ENCODE measurements at places on chromosomes 11 and 22.

GRCh38 chr22:39997939-39998726 lies 3.4 kb downstream of the FAM83F start:
- peak; percentile 92 for DNase-seq

DNA sequence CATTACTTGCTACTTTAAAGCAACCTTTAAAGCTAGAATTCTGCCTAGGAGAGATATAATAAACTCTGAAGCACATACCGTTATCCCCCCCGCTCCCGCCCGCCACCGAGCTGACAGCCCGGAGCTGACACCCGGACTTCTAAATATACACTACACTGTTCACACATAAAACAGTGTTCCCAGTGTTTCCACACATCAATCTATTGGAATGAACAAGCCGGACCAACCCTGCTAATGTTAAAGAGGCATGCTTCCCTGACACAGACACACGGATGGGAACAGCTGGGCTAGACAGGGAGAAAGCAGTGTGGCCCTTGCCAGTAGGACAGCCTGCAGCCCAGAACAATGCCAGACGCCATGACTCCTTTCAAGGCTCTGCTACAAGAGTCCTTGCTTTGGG lies 108.4 kb upstream of the CSNK2A3 start:
- no peak for DNase-seq

GRCh38 chr11:109819410-109819809 lies 273.8 kb upstream of the ZC3H12C start:
- DNase-seq = peak; percentile 16

DNA sequence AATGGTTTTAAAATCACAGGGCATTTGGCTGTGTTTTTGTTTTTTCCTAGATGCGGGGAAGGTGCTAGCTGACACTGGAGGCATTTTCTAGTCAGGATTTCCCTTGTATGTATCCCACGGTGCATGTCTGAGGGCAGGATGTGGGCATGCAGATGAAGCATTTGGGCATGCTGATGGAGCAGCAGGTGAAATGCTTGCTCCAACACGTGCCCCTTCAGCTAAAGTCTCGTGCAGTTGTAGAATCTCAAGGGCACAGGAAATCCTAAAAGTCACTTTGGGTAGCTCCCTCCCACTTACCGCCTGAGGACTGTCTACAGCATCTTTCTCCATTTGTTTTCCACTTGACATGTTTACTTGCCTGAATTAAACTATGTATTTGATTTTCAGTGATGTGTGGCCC lies 429.4 kb upstream of the B3GAT1 start:
- no peak for DNase-seq

DNA sequence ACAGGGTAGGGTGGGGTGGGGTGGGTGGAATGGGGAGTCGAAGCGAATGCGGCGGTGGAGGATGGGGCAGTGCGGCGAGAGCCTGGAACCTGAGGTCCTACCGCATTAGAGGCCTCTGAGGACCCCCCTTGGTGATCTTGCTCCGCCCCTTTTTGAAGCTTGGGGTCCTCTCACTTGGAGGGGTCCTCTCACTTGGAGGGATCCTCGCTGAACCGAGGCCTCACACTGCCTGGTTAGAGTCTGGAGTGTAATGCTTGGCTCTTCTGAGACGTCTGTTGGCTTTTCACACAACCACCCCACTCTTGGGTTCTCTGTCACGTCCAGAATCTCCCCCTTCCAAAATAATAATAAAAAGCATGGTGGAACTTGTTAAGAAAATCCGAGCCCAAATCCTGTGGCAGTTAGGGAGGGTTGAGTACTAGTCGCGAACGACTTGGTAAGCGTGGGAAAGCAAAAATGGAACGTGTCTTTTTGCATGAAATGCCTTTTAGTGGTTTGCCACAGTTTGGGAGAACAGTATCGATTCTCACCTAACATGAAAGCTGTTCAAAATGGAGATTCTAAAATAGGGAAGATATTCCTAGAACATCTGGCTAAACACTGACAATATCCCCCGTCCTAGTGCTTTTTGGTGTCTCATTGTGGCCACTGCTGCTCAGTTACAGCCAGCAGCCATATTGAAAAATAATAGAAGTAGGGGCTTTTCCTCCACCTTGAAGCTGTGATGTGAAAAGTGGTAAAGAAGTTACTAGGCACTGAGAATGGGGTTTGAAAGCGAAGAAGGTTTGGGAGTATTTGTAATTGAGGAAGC lies 822 bp downstream of the RBX1 start:
- DNase-seq = no peak

DNA sequence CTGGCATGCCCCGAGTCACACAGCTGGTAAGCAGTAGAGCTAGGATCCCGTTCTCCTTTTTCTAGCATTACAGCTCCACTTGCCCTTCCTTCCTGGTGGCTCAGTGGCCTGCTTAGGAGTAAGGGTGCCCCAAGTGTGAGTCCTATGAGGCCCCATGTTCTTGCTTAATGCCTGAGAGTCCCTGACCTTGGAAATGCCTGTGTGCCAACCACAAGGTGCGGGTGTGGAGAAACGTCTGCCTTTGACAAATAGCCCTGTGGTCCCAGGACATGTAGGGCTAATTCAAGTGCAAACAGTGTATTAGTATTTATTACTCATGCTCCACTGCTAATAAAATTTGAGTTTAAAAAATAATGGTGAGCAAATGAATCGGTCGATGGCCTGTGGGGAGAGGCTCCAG lies 18.4 kb downstream of the GRIK4 start:
- DNase-seq = no peak

GRCh38 chr11:19450282-19450681 lies 209.5 kb upstream of the E2F8 start:
- no peak for DNase-seq

DNA sequence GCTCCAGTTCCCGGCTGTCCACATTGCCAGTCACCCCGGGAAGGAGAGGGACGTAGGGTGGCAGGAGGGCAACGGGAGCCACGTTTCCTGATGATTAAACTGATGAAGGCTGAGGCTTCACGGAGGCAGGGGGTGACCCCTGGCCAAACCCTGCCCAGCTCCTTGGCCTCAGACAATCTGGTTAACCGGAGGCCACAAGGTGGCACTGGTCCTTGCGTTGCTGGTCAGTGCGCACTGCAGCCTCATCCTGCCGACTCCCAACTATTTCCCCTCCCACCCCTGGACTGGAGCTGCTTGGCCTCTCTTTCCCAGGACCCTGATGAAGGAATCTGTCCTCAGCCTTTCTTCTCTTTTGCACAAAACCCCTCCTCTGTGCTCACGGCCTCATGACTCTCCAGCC lies 75.3 kb downstream of the PDE2A start:
- peak; percentile 71 for DNase-seq

Measured in mesendoderm (in vitro differentiated cells).